ENCODE measurements at places on chromosomes 11 and 22.

GRCh38 chr11:16976379-16976778, 37.8 kb downstream of the PLEKHA7 start:
- no peak for DNase-seq

DNA sequence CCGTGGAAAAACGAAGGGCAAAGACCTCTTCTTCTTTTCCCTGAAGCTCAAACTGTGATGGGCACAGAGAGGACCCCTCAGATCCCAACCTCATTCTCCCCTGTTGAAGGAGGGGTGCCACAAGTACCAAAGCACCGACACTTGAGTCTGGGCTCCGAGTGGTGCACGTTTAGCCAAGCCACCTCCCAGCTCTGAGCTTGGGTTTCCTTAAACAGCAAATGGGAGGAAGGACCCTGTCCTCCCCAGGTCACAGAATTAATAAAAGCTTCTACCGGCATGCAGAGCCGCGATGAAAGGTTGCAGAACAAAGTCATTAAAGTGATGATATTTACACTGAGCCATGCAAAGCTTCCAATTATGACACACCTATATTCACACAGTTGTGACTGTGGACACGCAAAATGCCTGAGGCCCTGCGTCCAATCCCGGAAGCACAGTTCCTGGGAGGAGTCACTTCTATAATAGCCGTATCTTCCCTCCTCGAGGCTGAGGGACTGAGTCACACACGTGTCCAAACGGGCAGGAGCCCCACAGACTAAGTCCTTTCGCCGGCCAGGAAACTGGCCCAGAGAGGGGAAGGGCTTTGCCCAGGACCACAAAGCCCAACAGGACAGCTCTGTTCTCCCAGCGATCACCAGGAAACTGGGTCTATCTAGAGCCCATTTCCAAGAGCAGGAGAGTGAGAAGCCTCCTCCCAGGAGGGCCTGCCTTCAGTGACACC, 922 bp upstream of the CSNK1E start:
- no peak for DNase-seq

GRCh38 chr11:2989006-2989405, 3.1 kb downstream of the NAP1L4 start:
- no peak for DNase-seq

DNA sequence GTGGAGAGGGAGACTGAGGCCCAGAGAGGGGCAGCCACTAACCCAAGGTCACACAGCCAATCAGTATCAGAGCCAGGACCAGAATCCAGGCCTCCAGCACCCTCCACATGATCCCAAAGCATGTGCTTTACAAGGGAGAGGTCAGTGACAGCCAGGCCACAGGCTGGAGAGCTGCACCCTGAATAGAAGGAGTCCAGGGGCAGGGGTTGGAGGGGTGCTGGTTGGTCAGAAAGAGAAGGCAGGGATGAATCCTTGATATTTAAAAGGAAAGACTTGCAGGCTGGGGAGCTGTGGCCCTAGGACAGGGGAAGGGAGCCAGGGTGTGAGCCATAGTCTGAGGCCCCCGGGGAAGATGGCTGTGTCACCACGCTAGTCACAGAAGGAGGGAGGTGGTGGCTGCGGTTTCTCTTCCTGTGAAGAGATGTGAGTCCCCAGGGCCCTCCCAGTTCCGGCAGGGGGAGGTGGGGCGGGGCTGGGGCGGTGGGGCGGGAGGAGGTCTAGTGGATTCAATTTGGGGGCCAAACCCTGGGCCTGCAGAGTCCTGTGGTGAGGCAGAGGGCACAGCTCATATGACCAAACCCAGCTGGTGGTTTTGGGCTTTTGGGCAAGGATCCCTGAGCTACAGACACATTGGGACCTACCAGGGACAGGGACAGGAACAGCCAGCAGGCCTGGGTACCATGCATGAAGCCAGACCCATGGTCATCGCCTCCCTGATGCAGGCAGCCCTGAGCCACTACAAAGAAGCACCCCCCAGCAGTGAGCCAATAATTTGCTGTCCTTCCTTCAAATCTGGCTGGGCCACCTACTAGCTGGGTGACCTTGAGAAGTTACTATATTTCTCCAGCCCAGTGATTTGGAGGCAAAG, 14.0 kb downstream of the RAC2 start:
- no peak for DNase-seq

GRCh38 chr11:124923296-124923695, 4.2 kb downstream of the HEPN1 start:
- DNase-seq = no peak

All from NCI-H1436 treated with DMSO at 0.1 percent for 48 hours (cell line).